Vein endothelial cell (primary cell): ENCODE measurements at places on chromosomes 5 and 9. TPM values are rescaled to one million over a fixed set of nuclear protein-coding genes. Genes with fewer than 3 reads are reported as not detected.

The AFF4 gene
- total RNA-seq = 83.9 and 84.4 TPM in 2 replicates

The HEMGN gene
- total RNA-seq = not detected in 2 replicates

The CCIN gene
- 0.10 and 0.65 TPM in 2 replicates for total RNA-seq

The SLC26A2 gene
- total RNA-seq = 28.4 and 33.4 TPM in 2 replicates

The SIMC1 gene
- 7.3 and 7.8 TPM in 2 replicates for total RNA-seq

The SLCO6A1 gene
- total RNA-seq = not detected in 2 replicates
